ENCODE measurements at places on chromosomes 3 and 15.
A peak's percentile ranks its signal among the peaks of the same experiment; 100 is the strongest.

DNA sequence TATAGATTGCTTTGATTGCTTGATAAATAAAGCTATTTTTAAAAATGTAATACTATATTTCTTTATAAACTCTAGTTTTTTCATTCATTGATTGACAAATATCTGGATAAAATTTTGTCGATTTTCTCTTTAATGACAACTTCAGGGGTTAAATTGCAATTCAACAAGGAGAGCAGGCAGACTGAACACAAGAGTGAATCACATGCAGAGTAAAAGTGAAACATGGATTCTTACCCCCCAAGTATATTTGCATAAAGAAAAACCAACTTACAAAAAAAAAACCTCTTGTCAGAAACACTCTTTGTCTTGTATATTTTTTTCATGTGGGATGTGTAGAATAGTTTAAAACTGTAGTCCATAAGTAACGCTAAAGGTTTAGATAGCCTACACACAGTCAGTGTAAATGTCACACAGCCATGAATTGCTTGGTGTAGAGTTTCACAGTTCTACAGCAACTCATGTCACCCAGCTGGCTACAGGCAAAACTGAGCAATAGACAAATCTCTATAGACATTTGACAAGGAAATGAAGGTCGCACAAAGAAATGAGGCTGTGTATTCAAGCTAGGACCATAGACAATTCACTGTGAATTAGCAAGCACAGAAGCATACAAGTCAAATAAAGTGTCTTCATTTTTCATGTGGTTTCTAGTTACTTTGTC, 141.6 kb downstream of the THRB start:
- no peak for DNase-seq

- no peak for DNase-seq
These were observed 29.5 kb downstream of the ESYT3 start for GRCh38 chr3:138463724-138464490.

GRCh38 chr15:83065431-83065830, 1.6 kb downstream of the BTBD1 start:
- DNase-seq = no peak

GRCh38 chr15:69424748-69425413, 10.7 kb downstream of the KIF23 start:
- no peak for DNase-seq

DNA sequence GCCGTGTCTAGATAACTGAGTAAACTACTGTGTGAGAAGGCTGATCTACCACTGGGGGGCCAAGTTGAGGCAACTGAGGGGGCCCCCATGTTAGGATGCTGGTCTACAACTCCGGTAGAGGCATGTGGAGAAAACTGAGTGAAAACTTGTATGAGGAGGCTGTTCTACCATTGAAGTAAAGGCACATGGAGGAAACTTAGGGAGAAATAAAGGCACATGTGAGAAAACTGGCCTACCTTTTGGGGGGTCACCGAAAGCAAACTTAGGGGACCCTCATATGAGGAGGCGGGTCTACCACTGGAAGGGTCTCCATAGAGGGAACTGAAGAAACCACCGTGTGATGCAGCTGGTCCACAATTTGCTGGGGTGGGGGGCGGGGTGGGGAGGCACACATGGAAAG, 155.2 kb downstream of the FBLN2 start:
- no peak for DNase-seq

GRCh38 chr3:63779227-63779626, 39.9 kb upstream of the C3orf49 start:
- no peak for DNase-seq

GRCh38 chr3:61719278-61719977, 158.1 kb downstream of the PTPRG start:
- no peak for DNase-seq

- no peak for DNase-seq
These were observed 360.2 kb downstream of the EPHB1 start for GRCh38 chr3:135155228-135155627.

DNA sequence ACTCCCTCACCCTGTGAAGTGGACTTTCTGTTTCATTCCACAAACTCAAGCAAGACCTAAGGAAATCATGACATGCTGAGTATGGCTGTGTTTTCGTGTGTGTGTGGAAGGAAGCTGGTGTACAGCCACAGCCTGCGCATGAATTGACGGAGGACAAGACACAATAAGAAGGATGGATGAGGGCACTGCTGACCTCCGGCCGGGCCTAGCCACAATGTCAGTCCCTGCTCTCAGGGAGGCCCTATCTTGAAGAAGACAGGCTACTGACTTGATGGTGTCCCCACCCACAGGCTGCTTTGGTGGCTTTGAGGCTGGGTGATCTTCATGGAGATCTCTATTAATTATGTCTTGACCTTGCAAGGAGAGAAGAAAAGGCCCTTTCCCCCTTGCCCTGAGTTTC, 39.3 kb upstream of the CDCP1 start:
- DNase-seq = no peak

- peak; percentile 94 for DNase-seq
These were observed 3.2 kb downstream of the RTP3 start for GRCh38 chr3:46500656-46501635.

DNA sequence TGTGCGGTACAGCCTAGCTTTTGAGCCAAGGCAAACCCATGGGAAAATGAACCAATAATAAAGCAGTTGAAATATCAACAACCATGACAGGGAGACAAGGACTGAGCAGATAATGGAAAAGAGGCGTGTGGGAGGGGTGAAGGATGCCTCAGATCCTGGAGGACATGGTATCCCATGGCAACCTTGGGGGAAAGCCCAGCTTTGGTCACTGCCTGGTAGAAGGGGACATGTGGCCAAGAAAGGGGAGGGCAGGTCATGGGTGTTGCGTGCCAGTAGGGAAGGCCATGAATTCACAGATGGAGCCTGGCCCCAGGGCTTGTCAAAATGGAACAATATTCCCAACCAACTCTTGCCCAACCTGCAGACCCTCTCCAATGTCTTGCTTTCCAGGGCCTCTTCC, 140.5 kb upstream of the SMAD3 start:
- DNase-seq = no peak
